HepG2 (cell line): ENCODE measurements at places on chromosomes 13 and 19. TPM values are rescaled to one million over a fixed set of nuclear protein-coding genes. Genes with fewer than 3 reads are reported as not detected.
A peak's percentile ranks its signal among the peaks of the same experiment; 100 is the strongest.

The GCDH gene
- polyA plus RNA-seq, result 15.1 and 16.4 TPM in 2 replicates

The IL12RB1 gene
- 0.03 and 0.13 TPM in 2 replicates for polyA plus RNA-seq

The LRRC63 gene
- not detected in 2 replicates for polyA plus RNA-seq

GRCh38 chr19:10516064-10516385 is 1.2 kb downstream of the S1PR5 start:
- no peak for DNase-seq

GRCh38 chr13:38394777-38395496 is 45.3 kb downstream of the UFM1 start:
- no peak for DNase-seq

GRCh38 chr19:21128901-21129698 is 12.7 kb upstream of the ZNF431 start:
- peak; percentile 17 for DNase-seq

GRCh38 chr13:58598241-58598640 is 966.7 kb downstream of the PCDH17 start:
- DNase-seq, result no peak

GRCh38 chr19:19502281-19502680 is 13.1 kb downstream of the TSSK6 start:
- no peak for DNase-seq
